ENCODE measurements at places on chromosomes 6 and 20.

DNA sequence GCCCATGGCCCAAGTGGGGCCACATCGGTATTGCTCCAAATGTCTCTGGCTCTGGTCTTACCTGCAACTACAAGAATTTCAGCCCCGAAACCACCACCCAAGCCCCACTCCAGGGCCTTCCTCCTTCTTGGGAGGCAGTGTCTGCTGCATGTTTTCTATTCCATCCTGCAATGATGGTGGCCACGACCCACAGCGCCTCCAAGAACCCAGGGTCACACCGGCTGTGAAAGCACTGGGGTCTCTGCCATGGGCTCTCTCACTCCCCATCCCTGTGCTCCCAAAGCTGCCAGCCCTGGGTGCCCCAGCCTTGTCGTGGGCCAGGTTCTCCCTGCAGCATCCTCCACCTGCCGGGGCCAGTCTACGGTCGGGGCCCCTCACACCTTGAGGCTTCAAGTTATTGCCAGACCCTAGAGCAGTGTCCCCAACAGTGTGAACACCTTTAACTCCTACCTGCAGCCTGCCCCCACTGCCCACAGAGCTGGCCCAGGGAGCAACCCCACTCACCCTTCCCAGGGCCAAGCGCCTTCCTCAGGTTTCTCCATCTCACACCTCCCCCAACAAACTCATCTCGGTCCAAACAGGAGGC, 115.4 kb downstream of the JPH2 start:
- no peak for DNase-seq

DNA sequence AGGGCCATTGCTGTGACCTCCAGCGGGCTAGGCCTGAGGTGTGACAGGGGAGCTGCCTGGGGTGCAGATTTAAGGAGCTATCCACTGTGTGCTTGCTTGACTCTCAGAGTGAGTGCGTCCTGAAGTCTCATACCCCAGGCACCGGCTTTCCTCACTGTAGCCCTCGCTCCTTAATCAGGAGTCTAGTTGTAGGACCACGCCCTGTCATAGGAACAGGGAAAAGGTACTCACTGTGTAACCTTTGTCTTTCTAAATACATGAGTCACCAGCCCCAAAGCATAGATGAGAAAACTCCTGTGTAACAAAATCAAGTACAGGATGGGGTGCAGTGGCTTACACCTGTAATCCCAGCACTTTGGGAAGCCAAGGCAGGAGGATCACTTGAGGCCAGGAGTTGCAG, 141.7 kb downstream of the TMEM242 start:
- DNase-seq, result no peak

DNA sequence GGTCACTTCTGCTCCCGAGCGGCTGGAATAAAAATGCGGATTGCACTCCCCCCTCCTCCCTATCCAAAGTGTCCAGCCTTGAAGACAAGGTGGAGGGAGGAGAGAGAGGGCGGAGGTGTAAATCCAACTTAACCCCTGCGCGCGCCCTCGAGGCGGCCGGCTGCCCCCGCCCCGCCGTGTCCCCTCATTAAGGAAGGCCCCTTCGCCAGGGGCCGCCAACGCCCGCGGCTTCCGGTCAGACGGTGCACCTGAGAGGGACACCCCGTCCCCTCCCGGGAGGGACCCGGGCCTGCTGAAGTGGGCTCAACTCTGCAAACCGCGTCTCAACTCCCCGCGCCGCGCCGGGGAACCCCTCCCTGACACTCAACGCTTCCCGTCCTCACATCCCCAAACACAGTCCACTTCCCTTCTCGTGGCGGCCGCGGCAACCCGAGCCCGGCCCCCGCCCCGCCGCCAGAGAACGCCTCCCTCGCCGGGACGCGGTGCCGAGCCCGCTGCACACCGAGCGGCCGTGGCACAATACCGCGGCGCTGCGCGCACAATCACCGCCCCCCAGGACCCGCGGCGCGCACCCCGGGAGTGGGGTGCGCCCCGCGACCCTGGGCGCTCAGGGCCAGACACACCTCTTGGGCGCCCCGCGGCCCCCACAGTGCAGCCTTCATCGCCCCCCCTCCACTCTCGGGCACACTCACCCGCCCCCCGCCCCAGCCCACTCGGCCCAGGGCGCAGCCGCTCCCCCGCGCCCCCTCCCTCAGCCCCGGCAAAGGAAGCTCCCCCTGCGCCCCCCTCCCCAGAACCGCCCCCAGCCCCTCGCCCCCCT, 102.5 kb downstream of the NOL4L start:
- peak; percentile 41 for DNase-seq

DNA sequence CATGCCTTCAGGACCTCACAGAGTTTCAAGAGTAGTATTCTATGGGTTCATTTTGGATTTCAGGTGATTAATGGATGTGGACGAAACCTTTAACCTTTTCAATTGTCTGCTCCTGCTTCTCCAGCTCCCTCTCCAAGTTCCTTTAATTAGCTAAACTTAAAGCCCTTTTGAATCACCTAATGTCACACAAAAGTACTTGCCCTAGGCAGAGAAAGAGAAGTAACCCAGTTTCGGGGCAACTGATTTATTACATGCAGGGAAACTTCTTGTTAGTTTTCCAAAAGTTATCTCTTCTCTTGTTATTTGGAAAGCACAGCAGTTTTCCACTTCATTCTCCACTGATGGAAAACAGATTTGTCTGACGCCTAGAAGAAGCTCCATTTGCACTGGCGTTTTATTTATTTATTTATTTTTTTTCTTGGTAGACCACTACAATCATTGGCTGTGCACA, 407.7 kb upstream of the JARID2 start:
- no peak for DNase-seq

DNA sequence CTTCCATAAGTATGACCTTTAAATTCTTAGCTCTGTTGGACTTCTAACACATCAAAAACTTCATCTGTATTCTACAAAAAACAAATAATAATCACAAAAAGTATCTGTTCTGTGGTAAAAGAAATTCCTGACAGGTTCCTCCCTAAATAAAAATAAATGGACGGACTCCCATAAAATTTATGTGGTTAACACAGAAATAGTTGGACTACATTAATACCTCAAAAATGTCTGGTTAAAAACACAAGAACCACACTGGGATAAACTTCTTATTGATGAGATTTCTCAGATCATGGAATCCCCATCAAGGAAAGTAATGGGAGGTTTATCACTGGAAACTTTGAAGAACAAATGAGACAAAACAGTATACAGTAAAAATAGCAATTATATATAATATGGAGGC, 172.4 kb downstream of the MOXD1 start:
- no peak for DNase-seq

- no peak for DNase-seq
Observed at GRCh38 chr20:58542411-58543095, 27.4 kb upstream of the APCDD1L start.

DNA sequence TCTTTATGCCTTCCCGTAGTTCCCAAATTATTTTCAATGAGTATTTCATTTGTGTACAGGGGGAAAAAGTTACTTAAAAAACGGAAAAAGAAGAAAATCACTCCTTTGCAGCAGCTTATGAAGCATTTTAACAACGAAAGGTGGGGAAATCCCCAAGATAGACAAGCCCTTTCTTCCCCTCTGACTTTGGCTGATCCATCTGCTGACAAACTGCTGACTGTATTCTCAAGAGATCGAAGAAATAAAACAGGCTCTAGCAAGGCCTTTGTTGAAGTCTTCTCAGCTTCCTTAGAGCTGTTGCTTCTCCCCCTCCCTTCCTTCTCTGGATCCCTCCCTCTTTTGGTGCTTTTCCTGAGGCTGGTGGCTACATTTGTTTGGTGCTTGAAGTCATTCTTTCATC, 325.2 kb downstream of the NRN1 start:
- DNase-seq, result no peak

GRCh38 chr6:154733626-154734382, 588 bp downstream of the SCAF8 start:
- DNase-seq, result peak; percentile 93

All from RPMI8226 (cell line).